ENCODE measurements at places on chromosomes 4 and X.

- DNase-seq, result no peak
Measured at GRCh38 chrX:53047228-53047627, 1.4 kb upstream of the GPR173 start.

- DNase-seq, result no peak
Measured at GRCh38 chrX:135505351-135505750, 15.1 kb upstream of the INTS6L start.

- DNase-seq, result no peak
Measured at GRCh38 chr4:189313861-189314513, 626.7 kb upstream of the FRG1 start.

DNA sequence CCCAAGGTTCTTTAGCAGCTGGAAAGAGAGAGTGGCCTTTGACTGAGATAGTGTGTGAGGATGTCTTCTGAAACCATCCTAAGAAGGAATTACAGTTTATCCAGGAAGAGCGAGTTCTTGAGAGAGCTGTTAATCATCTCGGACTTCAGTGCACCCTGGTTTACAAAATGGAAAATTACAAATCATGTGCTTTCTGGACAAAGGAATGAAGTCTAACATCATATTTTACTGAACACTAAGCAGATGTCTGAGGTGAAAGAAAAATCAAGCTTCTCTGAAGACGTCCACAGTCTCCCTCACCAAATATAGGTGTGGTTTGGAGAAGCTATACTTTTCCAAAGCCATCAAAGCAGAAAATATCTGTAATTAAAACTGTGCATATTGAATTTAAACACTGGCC lies 30.8 kb upstream of the CYP2U1 start:
- no peak for DNase-seq

DNA sequence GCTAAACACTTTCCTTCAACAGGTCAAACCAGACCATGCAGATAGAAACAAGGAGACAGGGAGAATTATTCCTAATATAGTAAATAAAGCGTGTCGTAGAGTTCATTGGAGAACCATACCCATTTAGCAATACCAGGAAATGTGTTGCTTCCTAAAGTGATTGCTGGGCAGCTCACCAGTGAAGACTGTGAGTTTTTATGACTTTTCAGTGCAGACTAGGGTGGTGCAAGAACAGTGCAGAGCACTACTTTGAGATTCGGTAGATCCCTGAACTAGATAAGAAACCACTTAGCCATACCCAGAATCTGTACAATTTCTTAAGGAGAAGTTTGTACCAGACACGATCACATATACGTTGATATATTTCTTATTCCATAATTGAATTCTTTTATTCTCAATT lies 87.4 kb downstream of the EMCN start:
- no peak for DNase-seq

- DNase-seq, result peak; percentile 77
Measured at GRCh38 chrX:133444952-133445831, 29.9 kb upstream of the GPC4 start.

- no peak for DNase-seq
Measured at GRCh38 chr4:20997886-20998285, 297.6 kb downstream of the PACRGL start.

- no peak for DNase-seq
Measured at GRCh38 chr4:24973747-24974601, 56.8 kb downstream of the LGI2 start.

GRCh38 chrX:9942086-9942485 lies 25.1 kb upstream of the CLDN34 start:
- no peak for DNase-seq

DNA sequence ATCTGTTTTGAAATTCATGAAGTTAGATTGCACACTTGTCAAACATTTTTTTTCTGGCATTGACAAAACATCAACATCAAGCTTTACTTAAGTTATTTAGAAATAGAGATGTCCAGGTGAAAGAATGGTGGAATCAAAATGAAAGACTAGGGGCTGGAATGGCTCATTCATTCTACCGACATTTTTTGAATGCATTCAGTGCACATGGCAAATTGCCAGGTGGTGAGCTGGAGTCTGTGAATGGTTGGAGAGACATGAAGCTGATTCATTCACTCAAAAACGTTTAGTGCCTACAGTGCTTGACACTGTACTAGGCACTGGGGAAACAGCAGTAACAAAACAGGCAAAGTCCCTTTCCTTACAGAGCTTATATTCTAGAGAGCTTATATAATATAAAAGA lies 292.4 kb downstream of the PPP1R2C start:
- no peak for DNase-seq

DNA sequence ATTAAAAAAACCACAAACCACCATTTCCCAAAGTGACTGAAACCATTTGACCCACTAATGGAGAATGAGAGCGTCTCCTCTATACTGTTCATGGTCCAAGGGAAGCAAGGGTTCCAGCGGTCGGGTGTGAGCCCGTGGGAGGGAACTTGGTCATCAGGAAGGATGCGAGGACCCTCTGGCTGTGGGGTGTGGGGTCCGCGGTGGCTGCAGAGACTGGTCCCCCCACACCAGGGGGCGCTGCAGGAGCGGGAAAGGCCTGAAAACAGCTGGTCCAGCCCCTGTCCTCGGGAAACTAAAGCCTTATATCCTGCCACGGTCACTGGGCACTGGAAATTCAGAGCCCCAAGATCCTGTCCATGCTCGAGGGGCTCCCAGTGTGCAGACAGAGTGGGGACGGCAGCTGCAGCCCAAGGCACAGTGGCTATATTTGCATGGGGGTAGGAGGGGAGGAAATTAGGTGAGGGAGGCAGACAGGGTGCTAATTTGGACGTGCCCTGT lies 4.3 kb downstream of the BLOC1S4 start:
- peak; percentile 15 for DNase-seq

DNA sequence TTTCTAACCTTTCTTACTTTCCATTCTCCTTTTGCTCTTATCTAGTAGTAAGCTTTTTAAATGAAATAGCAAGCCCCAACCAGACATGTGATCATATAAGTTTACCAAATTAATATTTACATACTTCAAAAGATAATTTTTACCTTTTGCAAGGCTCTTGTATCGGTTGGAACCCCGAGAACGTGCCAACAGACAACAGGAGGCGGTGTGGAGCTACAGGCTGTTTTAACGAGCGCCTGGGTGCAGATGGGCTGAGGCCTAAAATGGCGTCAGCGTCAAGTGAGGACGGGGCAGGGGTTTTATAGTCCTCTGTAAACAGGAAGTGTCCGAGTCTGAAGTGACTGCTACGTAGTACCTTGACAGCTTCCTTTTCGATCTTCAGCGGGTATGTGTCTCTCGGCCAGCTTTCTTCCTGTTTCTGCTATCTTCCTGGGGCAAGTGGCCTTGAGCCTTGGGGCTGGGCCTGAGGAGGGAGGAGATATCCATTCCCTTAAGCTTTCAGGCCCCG lies 342.7 kb downstream of the GALNTL6 start:
- no peak for DNase-seq

DNA sequence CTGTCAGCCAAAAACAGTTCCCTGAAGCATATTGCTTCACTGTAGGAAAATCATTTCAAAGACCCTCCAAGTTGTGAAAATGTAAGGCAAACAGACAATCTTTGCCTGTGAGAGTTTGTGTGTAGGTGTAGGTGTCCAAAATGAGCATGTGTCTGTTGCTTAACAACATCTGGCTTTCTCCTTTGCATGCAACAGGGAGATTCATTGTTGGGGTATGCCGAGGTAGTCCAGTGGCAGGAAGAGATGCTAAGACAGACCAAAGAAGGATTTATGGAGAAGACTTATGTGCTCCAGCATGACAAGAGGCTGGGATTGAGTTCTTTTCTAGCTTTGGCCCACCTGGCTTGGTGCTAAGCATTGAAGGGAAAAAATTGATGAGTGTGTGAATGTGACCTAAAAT lies 29.8 kb upstream of the SMAD1 start:
- DNase-seq, result no peak

GRCh38 chrX:41921492-41922430 lies 1.6 kb downstream of the CASK start:
- DNase-seq, result peak; percentile 30

GRCh38 chr4:173522160-173522950 lies 7.7 kb downstream of the HAND2 start:
- peak; percentile 40 for DNase-seq

DNA sequence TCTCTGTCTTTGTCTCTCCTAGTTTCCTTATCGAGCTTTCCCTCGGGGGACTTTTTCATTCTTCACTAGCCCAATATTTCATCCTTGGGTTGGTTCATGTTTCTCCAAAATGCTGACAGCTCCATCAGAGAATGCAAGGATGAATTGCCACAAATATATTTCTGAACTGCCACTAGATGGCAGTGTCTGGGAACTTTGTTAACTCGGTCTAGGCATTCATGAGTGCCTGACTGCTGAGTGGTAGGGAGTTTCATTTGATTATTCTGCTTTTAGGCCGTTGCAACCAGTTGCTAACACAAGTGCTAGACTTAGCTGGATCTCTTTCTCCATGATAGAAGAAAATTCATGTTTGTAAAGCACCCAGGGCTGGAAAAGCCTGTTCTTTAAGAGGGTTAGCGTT lies 73.5 kb upstream of the RAP2C start:
- DNase-seq, result no peak

DNA sequence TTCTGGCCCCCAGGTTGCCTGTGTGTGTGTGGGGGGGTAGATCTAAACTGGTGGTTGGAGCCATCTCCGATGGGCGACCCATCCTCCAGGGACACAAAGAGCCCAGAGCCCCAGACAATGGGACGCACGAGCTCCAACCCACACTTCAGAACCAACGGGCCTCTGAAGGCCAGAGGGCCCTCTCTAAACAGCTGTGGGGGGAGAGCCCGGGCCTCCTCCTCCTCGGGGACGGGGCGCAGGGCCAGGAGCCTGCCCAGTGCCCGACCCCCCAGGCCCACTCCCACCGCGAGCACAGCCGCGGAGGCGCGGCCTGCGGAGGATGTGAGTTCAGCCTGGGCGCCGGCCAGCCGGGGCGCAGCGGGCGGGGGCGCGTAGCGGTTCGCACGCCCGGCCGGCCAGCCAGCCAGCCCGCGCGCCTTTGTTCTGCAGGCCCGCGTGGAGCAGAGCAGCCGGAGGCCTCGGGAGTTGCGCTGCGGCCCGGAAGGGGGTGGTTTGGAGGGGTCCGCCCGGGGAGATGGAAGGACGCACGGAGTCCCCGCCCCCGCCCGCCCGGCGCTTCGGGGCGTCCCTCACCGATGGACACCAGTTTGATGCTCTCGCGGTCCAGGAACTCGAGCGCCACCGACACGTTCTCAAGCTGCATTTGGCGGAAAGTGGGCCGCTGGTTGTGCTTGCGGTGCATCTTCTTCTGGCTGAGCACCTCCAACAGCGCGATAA lies 4.0 kb downstream of the FLNA start:
- DNase-seq, result no peak

DNA sequence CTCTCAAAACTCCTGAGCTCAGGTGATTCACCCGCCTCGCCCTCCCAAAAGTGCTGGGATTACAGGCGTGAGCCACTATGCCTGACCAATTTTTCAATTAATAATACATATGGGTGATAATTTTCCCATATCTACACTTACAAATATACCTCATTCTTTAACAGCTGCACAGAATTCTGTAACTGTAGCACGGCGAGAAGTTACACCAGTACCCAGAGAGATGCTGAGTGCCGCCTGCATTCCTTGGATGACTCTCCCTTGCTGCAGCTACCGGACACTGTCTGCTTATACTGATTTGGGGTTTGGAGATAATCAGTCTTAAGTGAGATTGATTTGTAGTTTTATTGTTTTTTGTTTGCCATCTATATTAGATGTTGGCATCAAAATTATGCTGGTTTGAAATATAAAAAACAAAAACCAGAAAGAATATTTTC lies 5.8 kb downstream of the TIFA start:
- no peak for DNase-seq

DNA sequence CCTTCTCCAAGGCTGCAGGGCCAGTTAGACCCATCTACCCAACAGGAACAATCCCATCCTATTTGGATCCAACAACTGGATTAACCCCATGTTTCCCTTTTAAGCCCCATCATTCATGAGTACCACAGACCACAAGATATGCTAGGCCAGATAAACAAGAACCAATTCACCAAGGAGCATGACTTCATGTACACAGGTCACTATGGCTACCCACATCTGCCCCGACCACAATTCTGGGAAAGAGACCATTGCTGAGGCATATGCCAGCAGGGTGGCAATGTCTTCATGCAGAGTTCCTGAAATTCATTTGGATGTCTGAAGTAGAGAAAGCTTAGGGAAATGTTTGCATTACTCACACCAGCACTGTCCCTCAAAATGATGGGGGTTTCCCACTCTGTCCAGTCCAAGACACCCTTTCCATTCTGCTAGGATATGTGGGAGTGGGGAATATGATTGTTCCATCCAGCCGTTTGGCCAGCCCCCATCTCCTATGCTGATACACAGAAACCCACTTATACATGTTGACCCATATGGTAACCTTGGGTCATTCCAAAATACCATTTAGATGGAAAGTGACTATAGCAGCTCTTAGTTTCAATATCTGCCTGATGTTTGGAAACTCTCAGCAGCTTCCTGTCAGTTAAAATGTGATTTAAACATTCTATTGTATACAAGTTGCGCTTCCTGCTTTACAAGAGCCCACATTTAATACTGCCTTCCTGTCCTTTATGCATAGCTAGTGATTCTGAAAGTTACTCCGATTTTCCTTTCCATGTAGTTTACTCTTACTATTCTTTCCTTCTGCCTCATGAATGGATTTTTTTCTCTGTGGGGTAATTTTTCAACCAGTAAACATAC lies 129.0 kb downstream of the AMMECR1 start:
- DNase-seq, result no peak

- DNase-seq, result no peak
Measured at GRCh38 chrX:4764888-4765287, 1051.4 kb upstream of the PRKX start.

DNA sequence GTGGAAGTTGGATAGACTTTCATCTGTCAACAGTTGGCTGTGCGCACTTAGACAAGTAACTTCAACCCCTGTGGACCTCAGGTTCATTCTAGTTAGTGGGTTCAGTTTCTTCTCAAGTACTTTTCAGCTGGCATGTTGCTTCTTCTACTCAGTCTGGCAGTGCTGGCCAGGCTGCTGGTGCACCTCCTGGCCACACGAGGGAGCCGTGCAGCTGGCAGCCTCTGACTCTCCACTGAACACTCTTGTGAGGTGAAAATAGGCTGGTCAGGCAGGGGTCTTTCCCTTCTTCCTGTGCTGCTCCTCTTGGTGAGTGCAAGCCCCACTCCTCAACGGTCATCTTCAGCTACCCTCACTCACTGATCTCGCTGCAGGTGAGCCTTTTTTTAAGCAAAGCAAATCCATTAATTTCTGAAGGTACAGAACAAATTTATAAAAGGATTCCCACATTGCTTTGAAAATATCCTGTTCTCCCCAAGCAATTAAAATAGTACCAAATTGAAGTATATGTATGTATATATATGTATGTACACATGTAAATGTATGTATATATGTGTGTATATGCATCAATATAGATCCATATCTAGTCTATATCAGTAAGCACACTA lies 30.6 kb downstream of the LONRF3 start:
- peak; percentile 4 for DNase-seq

DNA sequence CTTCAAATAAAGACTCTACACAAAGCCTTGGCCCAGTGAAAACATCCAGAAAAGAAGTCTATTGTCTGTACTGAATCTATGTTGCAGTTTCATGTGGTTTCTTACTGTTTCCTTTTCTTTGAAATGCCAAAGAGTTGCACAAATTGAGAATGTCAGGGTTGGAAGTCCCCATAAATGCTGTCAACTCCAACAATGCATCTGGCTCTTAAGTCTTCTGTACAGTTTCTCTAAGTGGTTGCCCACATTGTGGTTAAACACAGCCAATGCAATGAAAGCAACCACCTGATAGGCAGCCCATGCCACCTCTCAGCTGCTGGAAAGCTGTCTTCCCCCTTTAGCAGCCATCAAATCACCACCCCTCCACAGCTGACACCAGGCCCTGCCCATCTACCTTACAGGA lies 67.2 kb upstream of the C1GALT1C1 start:
- no peak for DNase-seq

All from NCI-H2171 treated with DMSO at 0.1 percent for 48 hours (cell line).